ENCODE measurements at places on chromosomes 1 and 21. TPM values are rescaled to one million over a fixed set of nuclear protein-coding genes. Genes with fewer than 3 reads are reported as not detected.

Gene UTS2
- not detected for total RNA-seq

Gene LENEP
- not detected for total RNA-seq

Gene TMOD4
- 1.4 TPM for total RNA-seq

Gene ACKR1
- 1.00 TPM for total RNA-seq

DNA sequence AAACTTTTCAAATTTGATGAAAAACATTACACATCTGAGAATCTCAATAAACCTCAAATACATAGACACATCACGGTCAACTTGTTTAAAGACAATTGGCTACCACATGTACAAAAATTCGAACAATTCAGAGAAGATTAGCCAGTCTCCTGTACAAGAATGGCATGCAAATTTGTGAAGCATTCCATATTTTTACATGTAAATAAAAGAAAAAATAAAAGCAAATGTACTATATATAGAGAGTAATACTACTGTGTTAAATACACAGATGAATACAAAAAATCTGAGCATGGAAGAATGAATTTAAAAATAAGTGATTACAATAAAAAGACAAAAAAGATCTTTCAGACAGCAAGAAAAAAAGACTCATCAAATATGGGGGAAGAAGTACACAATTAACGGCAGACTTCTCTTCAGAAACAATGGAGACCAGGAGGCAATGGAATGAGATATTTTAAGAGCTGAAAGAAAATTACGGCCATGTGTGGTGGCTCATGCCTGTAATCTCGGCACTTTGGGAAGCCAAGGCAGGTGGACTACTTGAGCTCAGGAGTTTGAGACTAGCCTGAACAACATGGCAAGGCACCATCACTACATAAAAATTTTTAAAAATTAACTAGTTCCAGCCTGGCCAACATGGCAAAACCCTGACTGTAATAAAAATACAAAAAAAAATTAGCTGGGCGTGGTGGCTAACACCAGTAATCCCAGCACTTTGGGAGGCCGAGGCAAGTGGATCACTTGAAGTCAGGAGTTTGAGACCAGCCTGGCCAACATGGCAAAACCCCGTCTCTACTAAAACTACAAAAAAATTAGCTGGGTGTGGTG is 23.2 kb downstream of the HAX1 start:
- no peak for DNase-seq
- peaks cover 5% of the 10 kb centered on the region for H3K27me3 ChIP-seq
- no peak overlapping the region for H3K4me3 ChIP-seq
- no peaks in the 10 kb centered on the region for H3K4me1 ChIP-seq
- H3K27ac ChIP-seq = no peak overlapping the region
- H3K36me3 ChIP-seq = no peaks in the 10 kb centered on the region

DNA sequence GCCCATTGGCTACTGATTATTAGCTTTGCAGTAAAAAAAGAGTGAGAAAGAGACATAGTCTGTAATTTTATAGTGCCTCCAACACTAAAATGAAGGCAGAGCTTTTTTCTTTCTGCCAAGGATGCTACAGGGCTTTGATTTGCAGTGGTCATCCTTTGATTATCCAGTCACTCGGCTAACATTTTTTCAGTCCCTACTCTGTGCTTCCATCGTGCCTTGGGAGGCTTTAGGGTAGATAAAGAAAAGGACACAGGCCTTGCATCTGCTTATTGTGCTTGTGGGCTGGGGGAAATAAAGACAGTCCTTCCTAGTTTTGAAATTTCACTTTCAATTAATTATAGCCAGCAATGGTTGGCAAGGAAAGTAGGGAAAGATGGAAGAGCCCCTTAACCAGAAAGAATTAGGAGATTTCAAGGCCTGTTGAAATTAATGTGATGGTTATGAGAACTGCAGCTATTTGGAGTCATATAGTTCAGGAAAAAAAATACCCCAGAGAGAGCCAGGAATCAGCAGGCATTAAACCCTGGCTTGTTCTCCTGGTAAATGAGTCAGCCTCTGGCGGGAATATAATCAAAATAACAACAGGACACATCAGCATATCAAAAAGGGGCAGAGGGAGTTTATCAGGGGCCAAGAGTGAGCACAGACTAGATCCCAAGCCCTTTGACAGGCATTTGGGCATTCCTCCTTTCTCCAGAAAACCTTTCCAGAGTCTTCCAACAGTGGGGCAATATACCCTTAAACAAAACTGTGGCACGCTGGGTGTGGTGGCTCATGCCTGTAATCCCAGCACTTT is 27.4 kb downstream of the CACHD1 start:
- no peaks in the 10 kb centered on the region for H3K36me3 ChIP-seq
- no peaks in the 10 kb centered on the region for H3K27me3 ChIP-seq
- peaks cover 6% of the 10 kb centered on the region for H3K4me1 ChIP-seq

DNA sequence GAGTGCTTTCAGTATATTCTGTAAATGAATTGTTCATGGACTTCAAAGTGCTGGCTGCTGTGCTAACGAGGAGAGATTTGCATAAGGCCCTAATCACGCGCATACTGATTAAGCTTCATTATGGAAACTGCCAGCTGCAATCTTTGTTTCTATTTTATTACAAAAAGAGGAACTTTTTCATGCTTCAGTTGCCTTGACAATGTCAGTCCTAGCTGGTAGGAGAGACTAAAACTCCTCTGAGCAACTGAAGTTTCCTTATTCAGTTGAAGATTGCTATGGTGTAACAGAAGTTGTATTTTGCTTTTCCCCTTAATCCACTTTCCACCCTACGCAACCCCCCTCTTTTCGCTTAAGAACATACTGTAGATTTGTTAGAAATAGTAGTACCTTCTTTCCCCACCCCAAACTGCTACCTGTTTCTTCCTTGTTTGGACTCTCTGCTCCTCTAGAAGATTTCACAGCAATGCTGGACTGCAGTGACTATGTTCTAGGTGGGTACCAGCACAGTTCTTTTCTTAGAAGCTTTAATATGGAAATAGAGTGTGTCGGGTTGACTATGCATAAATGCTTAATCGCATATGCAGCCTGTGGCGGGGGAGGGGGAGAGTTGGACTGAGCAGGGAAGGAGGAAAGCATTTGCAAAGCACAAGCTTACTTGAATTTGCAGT is 108.3 kb downstream of the POU2F1 start:
- no peak overlapping the region for H3K27ac ChIP-seq
- H3K27me3 ChIP-seq = no peaks in the 10 kb centered on the region
- H3K36me3 ChIP-seq = no peaks in the 10 kb centered on the region

GRCh38 chr1:63915121-63915520 is 141.3 kb downstream of the ROR1 start:
- no peak overlapping the region for H3K4me3 ChIP-seq
- no peak overlapping the region for H3K27ac ChIP-seq
- peak; percentile 22 for DNase-seq
- H3K36me3 ChIP-seq = no peaks in the 10 kb centered on the region

GRCh38 chr21:26846036-26846931 is 1.1 kb upstream of the ADAMTS1 start:
- H3K36me3 ChIP-seq = no peaks in the 10 kb centered on the region
- H3K27me3 ChIP-seq = peaks cover 6% of the 10 kb centered on the region
- peaks cover 24% of the 10 kb centered on the region for H3K4me1 ChIP-seq
- H3K4me3 ChIP-seq = peak overlapping the region; percentile 70

DNA sequence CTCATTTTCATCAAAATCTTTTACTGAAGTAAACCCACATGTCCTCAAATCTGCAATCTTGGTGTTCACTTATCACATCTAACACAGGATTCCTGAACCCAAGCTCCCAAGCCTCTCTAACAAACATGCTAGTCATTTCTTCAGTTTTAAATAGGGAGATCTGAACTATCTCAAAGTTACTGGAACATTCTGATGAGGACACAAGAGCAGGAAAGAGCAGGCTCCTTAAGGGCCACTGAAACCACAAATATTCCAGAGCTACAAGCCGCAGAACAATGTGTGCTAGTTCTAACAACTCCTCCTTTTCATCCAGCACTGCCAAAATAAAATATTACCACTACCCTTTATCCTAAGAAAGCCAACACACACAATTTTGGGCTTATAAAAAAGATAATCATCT is 38.9 kb downstream of the WARS2 start:
- H3K36me3 ChIP-seq = no peaks in the 10 kb centered on the region
- no peak overlapping the region for H3K4me3 ChIP-seq
- no peaks in the 10 kb centered on the region for H3K27me3 ChIP-seq
- peak; percentile 85 for DNase-seq
- no peaks in the 10 kb centered on the region for H3K4me1 ChIP-seq
- no peak overlapping the region for H3K27ac ChIP-seq

DNA sequence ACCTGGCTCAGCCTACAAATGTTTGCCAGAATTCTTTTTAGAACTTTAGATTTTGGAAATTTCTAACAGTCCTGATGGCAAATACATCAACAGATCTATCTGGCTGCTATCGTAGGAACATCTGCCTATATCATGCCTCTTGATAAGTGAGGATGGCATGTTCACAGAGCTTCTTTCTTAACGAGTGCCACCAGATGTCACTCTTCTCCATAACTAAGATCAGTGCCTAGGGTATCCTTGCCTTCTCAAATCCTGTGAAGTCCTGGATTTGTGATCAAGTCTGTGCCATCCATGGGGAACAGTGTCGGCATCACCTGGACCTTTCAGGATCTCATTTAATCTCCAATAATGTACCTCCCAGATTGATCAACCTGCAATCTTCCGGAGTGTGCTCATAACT is 36.5 kb upstream of the CD5L start:
- H3K36me3 ChIP-seq = no peaks in the 10 kb centered on the region
- peak; percentile 16 for DNase-seq

DNA sequence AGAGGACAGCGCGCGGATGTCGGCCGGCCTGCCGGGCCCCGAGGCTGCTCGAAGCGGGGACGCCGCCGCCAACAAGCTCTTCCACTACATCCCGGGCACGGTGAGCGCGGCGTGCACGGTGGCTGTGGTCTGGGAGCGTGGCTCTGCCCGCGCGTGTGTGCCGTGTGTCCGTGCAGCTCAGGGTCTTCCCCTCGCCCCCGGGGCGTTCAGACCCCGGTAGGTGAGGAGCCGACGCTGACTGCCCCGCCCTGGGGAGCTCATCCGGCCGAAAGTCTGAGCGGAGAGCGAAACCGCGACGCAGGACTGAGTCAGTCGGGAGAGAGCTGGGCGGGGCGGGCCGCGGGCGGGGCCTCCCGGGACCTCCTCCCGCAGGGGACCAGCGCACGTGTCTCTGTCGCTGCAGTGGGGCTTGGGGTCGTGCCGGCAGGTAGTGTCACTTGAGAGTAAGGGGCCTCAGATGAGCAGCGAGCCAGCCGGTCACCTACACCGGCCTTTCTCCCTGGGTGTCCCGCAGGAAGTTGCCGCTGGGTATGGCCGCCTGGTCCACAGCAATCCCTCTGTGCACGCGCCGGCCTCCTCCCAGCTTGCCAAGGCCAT is 520 bp downstream of the PLEKHN1 start:
- peaks cover 23% of the 10 kb centered on the region for H3K4me1 ChIP-seq
- H3K4me3 ChIP-seq = peak overlapping the region; percentile 64
- DNase-seq = peak; percentile 43
- peaks cover 5% of the 10 kb centered on the region for H3K36me3 ChIP-seq
- H3K27me3 ChIP-seq = no peaks in the 10 kb centered on the region
- H3K27ac ChIP-seq = peak overlapping the region; percentile 80

DNA sequence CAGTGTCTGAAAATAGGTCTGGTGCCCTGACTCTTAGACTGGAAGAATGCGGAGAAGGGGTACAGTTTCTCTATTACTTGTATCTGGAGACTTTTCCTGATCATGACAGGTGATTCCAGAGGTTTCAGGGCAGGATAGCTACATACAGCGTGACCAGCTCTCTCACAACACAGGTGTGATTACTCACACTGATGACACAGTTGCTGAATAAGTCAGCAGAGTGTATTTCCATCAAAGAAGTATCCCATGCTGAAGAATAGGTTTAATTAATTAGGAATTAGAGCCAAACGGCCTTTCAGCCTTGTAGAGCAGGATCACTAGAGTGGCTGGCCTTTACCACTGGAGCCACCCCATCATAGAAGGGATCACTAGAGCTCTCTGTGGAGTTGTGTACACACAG is 298.6 kb downstream of the LMX1A start:
- H3K36me3 ChIP-seq = no peaks in the 10 kb centered on the region
- no peak overlapping the region for H3K27ac ChIP-seq
- no peaks in the 10 kb centered on the region for H3K4me1 ChIP-seq
- no peaks in the 10 kb centered on the region for H3K27me3 ChIP-seq
- no peak overlapping the region for H3K4me3 ChIP-seq
- DNase-seq = no peak

DNA sequence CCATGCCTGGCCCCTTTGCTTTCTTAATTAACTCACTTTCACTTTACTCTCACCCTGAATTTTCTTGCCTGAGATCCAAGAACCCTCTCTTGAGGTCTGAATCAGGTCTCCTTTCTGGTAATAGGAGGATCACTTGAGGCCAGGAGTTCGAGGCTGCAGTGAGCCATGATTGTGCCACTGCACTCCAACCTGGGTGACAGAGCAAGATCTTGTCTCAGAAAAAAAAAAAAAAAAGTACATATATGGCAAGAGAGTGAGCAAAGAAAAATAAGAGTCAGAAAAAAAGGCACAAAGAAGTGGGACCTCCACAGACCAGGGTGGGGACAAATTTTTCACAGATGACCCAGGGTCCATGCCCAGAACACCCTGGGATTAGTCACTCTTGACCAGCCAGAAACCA is 34.1 kb upstream of the RD3 start:
- H3K27ac ChIP-seq = no peak overlapping the region
- H3K27me3 ChIP-seq = peaks cover 10% of the 10 kb centered on the region
- DNase-seq = no peak
- H3K4me1 ChIP-seq = no peaks in the 10 kb centered on the region
- no peaks in the 10 kb centered on the region for H3K36me3 ChIP-seq
- no peak overlapping the region for H3K4me3 ChIP-seq

- no peak for DNase-seq
- no peaks in the 10 kb centered on the region for H3K4me1 ChIP-seq
- no peaks in the 10 kb centered on the region for H3K36me3 ChIP-seq
- no peak overlapping the region for H3K4me3 ChIP-seq
- H3K27ac ChIP-seq = no peak overlapping the region
Measured at GRCh38 chr1:169186106-169186505, 79.6 kb downstream of the ATP1B1 start.

DNA sequence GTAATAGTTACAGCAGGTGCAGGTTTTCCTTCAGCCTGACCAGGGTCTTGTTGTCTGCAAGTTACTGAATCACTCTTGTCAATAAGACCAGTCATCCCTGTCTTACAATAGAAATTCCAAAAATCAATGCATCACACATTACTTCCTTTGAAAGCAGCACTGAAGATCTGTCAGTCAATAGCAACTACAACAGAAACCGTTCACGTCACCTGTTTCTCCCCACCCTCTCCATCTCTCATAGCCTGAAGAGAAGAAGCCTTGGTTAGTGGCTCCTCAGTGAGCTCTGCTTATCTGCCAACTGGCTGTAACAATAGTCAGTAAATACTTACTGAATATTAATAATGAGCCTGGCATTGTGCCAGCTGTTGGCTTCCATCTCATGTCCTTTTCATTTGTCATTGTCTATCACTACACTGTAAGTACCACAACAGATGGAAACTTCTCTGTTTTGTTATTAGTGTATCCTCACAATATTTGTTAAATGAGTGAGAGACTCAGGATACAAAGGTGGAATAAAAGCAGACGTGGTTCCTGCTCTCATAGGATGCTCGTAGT is 195.2 kb downstream of the S1PR1 start:
- no peak overlapping the region for H3K4me3 ChIP-seq
- DNase-seq = no peak
- no peaks in the 10 kb centered on the region for H3K27me3 ChIP-seq
- no peak overlapping the region for H3K27ac ChIP-seq
